ENCODE measurements at places on chromosomes 5 and 9.
A peak's percentile ranks its signal among the peaks of the same experiment; 100 is the strongest.

GRCh38 chr9:32579706-32580331 is 6.9 kb upstream of the NDUFB6 start:
- no peak for DNase-seq

GRCh38 chr5:180648658-180649296 is 623 bp downstream of the FLT4 start:
- no peak for DNase-seq

- DNase-seq = no peak
Measured at GRCh38 chr5:61307611-61308010, 24.4 kb upstream of the ZSWIM6 start.

GRCh38 chr9:34802916-34803315 is 93.0 kb upstream of the CCL21 start:
- no peak for DNase-seq

GRCh38 chr9:71830929-71831328 is 62.6 kb upstream of the CEMIP2 start:
- DNase-seq = no peak

- DNase-seq = no peak
Measured at GRCh38 chr5:19179571-19179970, 808.4 kb downstream of the CDH18 start.

GRCh38 chr5:170597109-170597751 is 93.4 kb downstream of the KCNIP1 start:
- DNase-seq = peak; percentile 11

DNA sequence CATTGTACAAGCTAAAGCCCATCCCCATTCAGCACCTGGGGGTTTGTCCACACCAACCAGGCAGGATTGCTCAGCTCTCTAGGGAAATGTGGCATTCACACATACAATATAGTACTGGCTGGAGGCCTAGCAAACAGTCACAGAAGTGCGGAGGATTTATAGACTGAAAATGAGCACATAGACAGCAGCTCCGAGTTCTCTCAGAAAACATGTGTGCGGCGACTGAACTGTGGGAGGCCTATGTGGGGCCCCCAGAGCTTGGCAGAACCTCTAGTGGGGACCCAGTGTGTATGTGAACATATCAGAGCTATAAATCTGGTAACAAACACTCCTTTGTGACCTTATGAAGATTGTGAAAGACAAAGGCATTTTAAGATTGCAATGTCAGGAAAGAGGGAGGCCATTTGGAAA is 431.1 kb downstream of the DTWD2 start:
- no peak for DNase-seq

DNA sequence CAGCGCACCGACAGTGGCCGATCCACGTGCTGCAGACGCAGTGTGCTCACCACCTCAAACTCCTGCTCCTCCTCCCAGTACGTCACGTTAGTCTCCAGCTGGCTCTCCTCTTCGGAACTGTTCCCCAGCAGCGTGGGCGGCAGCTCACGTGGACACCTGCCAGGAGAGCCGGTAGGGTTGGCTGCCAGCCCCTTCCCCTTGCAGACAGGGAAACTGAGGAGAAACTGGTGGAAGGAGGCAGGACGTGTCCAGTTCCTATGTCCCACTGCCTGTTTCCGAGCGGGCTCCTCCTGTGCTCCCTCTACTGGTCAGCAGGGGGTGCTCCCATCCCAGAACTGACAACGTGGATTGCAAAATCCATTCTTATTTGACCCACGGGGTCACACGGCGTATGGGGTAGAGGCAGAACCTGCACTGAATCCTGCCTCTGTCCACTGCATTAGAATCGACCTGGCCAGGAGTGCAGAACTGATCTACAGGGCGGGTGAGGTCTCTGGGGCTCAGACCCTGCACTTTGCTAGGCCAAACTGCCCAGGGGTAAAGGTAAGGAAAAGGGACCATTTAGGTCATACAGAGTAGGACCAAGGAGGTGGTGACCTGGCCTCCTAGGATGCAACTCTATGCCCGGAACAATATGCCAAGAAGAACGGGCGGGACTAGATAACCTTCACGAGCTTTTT is 25.7 kb downstream of the PDGFRB start:
- no peak for DNase-seq
